ENCODE measurements at places on chromosomes 11 and 22.

- no peak for DNase-seq
Observed at GRCh38 chr11:121352251-121352891, 59.8 kb downstream of the SC5D start.

- no peak for DNase-seq
Observed at GRCh38 chr11:67410369-67410831, 5.1 kb upstream of the CARNS1 start.

DNA sequence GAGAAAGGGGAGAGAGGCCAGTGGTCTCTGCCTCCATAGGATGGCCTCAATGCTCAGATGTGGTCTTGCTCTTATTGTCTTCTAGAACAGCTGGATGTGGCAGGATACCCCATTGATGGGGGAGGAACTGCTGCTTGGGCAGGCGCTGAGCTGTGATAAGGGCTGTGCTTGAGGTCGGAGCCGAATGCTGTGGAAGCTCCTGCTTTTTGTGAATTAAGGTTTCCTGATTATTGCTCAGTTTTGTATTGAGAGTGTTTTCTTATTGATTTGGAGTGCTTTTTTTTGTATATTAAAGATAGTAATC, 57.2 kb downstream of the CABIN1 start:
- no peak for DNase-seq

DNA sequence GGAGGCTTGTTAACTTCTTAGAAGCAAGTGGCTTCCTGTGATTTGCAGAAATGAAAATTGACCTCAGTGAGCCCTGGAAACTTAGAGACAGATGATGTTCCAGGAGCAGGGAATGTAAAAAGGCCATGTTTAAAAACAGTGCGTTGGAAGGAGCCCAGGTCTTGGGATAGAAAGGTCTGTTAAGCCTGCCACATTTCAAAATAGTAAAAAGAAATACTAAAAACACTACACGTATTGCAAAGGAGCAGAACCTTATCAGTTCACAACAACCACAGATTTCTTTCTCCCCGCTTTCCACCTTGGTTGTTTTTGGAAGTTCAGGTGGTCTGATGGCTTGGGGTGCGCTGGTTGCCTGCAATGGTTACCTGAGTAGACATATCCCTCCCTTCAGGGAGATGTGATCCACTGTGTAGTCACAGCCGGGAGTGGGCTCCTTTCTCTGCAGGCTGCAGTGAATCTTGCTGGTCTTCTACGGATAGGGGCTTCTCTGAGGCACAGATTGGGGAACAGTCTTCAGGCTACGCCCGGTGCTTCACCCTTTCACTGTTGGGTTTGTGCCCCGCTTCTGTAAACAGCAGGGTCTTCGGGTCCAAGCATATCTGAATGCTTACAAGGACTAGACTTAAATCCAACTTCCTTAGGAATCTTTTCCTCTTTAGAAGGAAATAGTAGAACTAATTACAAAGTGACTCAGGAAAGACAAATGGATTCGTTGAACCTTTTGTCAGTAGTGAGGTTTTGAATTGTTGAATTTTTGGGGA, 1.9 kb downstream of the TEAD1 start:
- no peak for DNase-seq

- DNase-seq, result no peak
Observed at GRCh38 chr11:86934582-86934900, 20.7 kb downstream of the FZD4 start.

GRCh38 chr11:65204646-65205601, 23.2 kb downstream of the CAPN1 start:
- peak; percentile 60 for DNase-seq

GRCh38 chr11:83571302-83571701, 285.1 kb upstream of the CCDC90B start:
- no peak for DNase-seq

GRCh38 chr22:36405671-36406538, 18.1 kb upstream of the MYH9 start:
- peak; percentile 39 for DNase-seq

- DNase-seq, result no peak
Observed at GRCh38 chr11:83612891-83613766, 327.0 kb upstream of the CCDC90B start.

DNA sequence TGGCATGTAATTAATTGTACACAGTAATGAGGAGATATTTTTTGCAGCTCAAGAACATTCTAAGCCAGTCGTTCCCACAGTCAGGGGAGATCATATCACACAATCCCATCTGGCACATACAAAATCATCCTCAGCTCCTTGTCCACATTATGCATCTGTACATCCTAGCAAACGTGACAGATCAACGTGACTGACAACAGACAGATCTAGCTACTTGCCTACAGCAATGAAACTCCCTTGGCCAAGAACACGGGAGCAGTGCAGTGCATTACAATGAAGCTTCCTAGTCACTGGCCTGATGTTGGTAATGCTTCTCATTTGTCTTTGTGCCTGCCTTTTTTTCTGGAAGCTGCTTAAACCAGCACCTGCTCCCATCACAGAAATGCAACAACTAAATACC, 24.5 kb upstream of the GUCY1A2 start:
- DNase-seq, result no peak

GRCh38 chr11:111696556-111696955, 69.6 kb downstream of the PPP2R1B start:
- DNase-seq, result no peak

DNA sequence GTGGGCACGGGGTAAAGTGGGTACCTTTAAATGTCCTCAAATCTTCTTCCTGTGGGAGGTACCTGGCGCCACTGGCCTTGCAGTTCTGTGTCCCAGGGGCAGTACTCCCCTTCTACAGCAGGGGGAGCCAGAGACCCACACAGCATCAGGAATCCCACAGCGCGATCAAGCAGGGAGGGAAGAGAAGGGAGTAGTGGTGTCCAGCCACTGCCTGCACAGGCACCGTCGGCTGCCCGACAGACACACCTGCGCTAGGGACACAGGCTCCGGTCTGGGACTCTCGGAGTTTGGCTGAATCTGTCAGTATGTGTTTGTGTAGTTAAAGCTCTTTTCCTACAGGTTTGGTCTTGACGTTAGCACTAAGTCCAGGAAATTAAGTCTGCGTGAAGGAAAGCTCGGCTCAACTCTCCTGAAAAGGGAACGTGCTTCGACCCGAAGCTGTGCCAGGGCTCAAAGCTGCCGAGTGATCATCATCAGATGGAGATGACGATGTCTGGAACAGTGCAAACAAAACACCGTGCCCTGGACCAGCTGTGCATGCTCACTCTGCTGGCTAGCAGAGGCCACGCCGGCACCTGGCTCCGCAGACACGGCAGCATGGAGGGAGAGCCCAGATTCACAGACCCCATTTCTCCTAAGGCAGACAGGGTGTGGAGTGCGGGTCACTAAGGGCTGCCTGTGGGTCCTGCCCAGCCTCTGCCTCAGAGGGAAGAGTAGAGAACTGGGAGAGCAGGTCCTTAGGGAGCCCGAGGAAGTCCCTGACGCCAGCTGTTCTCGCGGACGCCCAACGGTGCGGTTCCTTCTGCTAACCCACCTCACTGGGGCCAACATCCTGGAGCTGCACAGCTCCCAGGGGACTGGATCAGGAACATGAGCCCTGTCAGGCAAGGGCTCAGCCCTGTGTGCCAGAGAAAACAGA, 56.0 kb upstream of the BID start:
- peak; percentile 89 for DNase-seq

GRCh38 chr11:124569697-124570096, at the start of gene OR8A1:
Gene OR8A1 (plus strand): TSS chr11:124569997. CDS start chr11:124570120, 123 bp downstream.
- no peak for DNase-seq
